Activated CD4-positive, alpha-beta memory T cell treated with anti-CD3 and anti-CD28 coated beads, Interleukin-2, amount 10 ng/mL, durations not matched to agents 7 days and 5 days (primary cell): ENCODE measurements at places on chromosomes 6 and 20.

DNA sequence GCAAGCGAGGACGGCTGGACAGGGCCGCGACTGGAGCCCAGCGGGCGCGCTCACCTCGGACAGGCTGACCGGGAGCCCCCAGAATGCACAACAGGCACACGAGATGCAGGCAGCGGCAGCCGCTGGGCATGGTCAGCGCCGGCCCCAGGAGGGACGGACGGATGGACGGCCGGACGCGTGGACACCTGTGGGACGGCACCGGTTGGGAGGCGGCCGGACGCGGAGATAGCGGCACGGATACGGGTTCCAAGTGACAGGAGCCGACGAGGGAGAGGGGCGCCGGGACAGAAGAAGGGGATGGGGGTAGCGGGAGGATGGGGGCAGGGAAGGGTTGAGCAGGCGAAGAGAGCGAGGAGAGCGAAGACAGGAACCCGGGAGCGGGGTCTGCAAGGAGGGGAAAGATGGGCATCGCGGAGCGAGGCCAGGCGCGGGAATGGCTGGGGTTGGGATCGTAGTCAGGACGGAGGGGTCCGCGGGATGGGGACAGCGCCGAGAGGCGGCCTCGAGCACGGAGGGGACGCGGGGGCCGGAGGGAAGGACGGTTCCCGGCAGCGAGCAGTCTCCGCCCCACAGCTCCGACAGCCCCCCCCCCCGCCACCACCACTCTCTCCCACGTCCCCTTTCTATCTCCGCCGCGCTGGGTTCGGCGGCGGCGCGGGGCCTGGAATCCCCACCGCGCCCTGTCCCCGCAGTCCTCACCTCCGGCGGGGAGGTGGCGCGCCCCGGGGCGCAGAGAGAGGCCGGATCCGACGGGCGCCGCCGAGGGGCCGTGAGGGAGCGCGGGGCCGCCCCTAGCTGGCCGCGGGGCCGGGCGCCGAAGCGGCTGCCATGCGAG is 435 bp downstream of the DLK2 start:
- H3K4me3 ChIP-seq = peak overlapping the region; percentile 66
- peaks cover 24% of the 10 kb centered on the region for H3K27me3 ChIP-seq
- H3K36me3 ChIP-seq = peaks cover 11% of the 10 kb centered on the region
- DNase-seq = peak; percentile 26
- peaks cover 14% of the 10 kb centered on the region for H3K4me1 ChIP-seq
- no peak overlapping the region for H3K27ac ChIP-seq

DNA sequence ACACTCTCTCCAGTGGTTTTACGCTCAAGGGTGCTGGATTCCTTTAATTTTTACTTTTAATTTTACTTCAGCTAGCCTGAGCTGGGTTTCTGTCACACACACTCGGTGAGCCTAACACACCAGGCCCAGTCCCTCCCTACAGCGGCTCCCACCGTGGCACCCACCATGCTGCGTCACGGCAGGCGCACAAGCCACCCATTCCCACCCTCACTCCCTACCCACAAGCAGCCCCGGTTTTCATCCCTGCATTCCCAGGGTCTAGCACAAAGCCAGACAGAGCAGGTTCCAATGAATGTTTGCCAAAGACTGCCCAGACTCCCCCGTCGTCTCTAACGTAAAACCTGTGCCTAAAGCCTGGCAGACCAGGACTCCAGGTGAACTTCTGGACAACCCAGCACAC is 50.3 kb downstream of the MYH7B start:
- H3K36me3 ChIP-seq = peaks cover 57% of the 10 kb centered on the region
- H3K27ac ChIP-seq = no peak overlapping the region
- no peak overlapping the region for H3K4me3 ChIP-seq
- peaks cover 10% of the 10 kb centered on the region for H3K4me1 ChIP-seq
- no peaks in the 10 kb centered on the region for H3K27me3 ChIP-seq

DNA sequence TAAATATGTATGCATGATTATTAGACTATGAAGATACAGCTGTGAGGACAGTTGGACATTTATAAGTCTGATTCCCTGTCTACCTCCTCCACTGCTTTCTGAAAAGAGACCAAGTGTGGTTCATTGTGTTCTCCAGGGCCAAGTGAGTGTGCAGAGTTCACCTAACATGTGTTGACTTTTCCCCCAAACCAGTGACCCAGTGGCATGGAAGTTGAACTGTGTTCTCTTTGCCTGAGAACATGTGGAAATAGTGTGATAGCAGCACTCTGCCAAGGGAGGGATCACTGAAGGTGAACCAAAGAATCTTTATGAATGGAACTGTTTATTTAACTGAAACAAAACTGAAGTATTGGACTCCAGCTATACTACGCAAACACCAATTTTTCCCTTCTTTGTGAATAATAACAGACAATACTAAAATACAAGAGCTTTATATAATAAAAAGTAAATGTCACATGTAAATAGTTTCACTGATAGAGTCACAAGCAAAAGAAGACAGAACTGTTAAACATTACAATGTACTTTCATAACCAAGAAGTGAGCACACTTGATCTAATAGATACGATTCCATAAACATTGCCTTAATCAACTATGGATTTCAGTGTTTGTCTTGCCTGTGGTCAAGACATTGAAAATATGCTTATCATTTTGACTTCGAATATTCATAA is 200.3 kb upstream of the FUT9 start:
- DNase-seq = no peak
- H3K27me3 ChIP-seq = no peaks in the 10 kb centered on the region
- no peaks in the 10 kb centered on the region for H3K36me3 ChIP-seq
- no peak overlapping the region for H3K27ac ChIP-seq
- H3K4me1 ChIP-seq = no peaks in the 10 kb centered on the region
- H3K4me3 ChIP-seq = no peak overlapping the region

DNA sequence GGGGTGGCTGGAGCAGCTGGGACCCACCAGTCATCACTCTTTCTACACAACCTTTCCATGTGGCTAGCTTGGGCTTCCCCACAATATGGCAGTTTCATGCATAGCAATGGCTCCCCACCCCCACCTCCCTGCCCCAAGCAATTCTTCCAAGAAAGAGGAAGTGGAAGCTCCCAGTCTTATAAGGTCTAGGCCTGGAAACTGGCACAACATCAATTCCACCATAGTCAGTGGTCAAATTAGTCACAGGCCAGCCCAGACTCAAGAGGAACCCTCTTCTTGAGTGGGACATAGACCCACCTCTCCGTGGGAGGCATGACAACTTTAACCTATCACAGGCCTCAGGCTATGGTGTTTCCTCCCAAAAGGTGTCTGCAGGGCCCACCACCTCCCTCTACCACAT is 17.7 kb downstream of the TGM6 start:
- no peaks in the 10 kb centered on the region for H3K36me3 ChIP-seq
- no peaks in the 10 kb centered on the region for H3K4me1 ChIP-seq
- DNase-seq = no peak
- no peaks in the 10 kb centered on the region for H3K27me3 ChIP-seq

- peaks cover 91% of the 10 kb centered on the region for H3K4me1 ChIP-seq
- H3K27ac ChIP-seq = peak overlapping the region; percentile 96
- no peaks in the 10 kb centered on the region for H3K27me3 ChIP-seq
- H3K36me3 ChIP-seq = peaks cover 23% of the 10 kb centered on the region
These were observed 53.1 kb upstream of the FAM83D start for GRCh38 chr20:38873050-38873581.

GRCh38 chr6:99195986-99196655 is 153.4 kb downstream of the FAXC start:
- peaks cover 4% of the 10 kb centered on the region for H3K27me3 ChIP-seq
- no peaks in the 10 kb centered on the region for H3K4me1 ChIP-seq
- no peak overlapping the region for H3K4me3 ChIP-seq
- no peaks in the 10 kb centered on the region for H3K36me3 ChIP-seq

- H3K27me3 ChIP-seq = no peaks in the 10 kb centered on the region
- no peak overlapping the region for H3K4me3 ChIP-seq
- H3K27ac ChIP-seq = no peak overlapping the region
- no peak for DNase-seq
- peaks cover 56% of the 10 kb centered on the region for H3K36me3 ChIP-seq
These were observed 36.9 kb downstream of the L3MBTL3 start for GRCh38 chr6:130055271-130055670.

GRCh38 chr6:72825315-72825911 is 203.5 kb downstream of the KCNQ5 start:
- DNase-seq = no peak
- H3K27me3 ChIP-seq = no peaks in the 10 kb centered on the region
- no peaks in the 10 kb centered on the region for H3K36me3 ChIP-seq
- H3K4me3 ChIP-seq = no peak overlapping the region
- no peak overlapping the region for H3K27ac ChIP-seq

- no peak overlapping the region for H3K4me3 ChIP-seq
- no peaks in the 10 kb centered on the region for H3K27me3 ChIP-seq
- peaks cover 7% of the 10 kb centered on the region for H3K36me3 ChIP-seq
- DNase-seq = no peak
- no peak overlapping the region for H3K27ac ChIP-seq
These were observed 60.9 kb downstream of the SULF2 start for GRCh38 chr20:47724396-47724795.

DNA sequence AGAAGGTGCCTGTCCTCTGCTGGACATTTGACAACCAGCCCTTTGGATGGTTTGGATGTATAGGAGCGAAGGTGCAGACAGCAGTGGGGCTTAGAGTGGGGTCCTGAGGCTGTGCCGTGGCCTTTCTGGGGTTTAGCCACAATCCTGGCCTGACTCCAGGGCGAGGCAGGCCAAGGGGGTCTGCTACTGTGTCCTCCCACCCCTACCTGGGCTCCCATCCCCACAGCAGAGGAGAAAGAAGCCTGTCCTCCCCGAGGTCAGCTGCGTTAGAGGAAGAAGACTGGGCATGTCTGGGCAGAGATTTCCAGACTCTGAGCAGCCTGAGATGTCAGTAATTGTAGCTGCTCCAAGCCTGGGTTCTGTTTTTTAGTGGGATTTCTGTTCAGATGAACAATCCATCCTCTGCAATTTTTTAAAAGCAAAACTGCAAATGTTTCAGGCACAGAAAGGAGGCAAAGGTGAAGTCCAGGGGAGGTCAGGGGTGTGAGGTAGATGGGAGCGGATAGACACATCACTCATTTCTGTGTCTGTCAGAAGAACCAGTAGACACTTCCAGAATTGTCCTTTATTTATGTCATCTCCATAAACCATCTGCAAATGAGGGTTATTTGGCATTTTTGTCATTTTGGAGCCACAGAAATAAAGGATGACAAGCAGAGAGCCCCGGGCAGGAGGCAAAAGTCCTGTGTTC is 1.3 kb upstream of the CDKN1A start:
- H3K27me3 ChIP-seq = no peaks in the 10 kb centered on the region
- H3K4me3 ChIP-seq = peak overlapping the region; percentile 75
- peaks cover 42% of the 10 kb centered on the region for H3K4me1 ChIP-seq
- H3K27ac ChIP-seq = peak overlapping the region; percentile 82

DNA sequence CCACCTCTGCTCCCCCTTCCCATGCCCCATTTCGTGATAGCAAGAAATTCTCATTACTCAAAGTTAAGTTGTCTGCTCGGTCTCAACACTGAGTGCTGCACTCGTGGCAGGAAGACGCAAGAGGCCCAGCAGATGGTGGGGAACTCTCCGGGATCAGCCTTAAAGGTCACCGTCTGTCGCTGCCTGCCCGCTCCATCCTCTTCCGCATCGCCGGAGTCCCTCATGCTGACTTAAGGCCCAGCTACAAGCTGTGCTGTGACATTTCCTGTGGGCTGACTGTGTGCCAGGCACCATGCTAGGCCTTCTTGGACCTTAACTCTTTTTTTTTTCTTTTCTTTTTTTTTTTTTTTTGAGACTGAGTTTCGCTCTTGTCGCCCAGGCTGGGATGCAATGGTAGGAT is 17.8 kb downstream of the GRM4 start:
- no peak for DNase-seq
- peaks cover 10% of the 10 kb centered on the region for H3K27me3 ChIP-seq
- H3K4me1 ChIP-seq = no peaks in the 10 kb centered on the region
- H3K27ac ChIP-seq = no peak overlapping the region

- no peak for DNase-seq
- H3K36me3 ChIP-seq = no peaks in the 10 kb centered on the region
- H3K4me3 ChIP-seq = no peak overlapping the region
- peaks cover 8% of the 10 kb centered on the region for H3K4me1 ChIP-seq
- H3K27me3 ChIP-seq = peaks cover 2% of the 10 kb centered on the region
These were observed 18.4 kb downstream of the TIAM2 start for GRCh38 chr6:155013457-155013876.

DNA sequence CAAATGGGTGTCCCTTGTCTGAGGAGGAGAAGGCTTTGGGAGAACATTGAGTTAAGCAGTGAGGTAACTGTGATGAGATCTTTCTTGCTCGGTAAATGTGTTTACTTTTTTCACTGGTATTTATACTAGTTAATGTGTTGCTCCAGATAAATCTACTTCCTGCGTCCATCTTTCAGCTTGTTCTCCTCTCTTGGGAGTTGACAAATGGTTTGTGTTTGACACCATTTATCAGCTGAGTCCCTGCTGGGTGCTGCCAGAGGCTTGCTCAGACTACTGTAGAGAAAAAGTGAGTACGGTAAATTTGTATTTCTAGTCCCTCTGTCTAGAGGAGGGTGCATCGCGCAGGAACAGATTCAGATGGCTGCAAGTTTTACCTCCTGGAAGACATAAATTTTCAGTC is 8.3 kb upstream of the PRDM1 start:
- H3K4me1 ChIP-seq = peaks cover 14% of the 10 kb centered on the region
- H3K4me3 ChIP-seq = no peak overlapping the region
- H3K36me3 ChIP-seq = peaks cover 8% of the 10 kb centered on the region
- H3K27me3 ChIP-seq = no peaks in the 10 kb centered on the region
- no peak for DNase-seq

GRCh38 chr6:85676086-85676729 is 33.5 kb upstream of the SYNCRIP start:
- peak overlapping the region; percentile 64 for H3K27ac ChIP-seq
- H3K36me3 ChIP-seq = peaks cover 68% of the 10 kb centered on the region
- H3K4me1 ChIP-seq = peaks cover 60% of the 10 kb centered on the region
- DNase-seq = no peak
- no peaks in the 10 kb centered on the region for H3K27me3 ChIP-seq

GRCh38 chr6:107823047-107823557 is 1.0 kb downstream of the SCML4 start:
- peak overlapping the region; percentile 82 for H3K4me3 ChIP-seq
- H3K27ac ChIP-seq = peak overlapping the region; percentile 97
- peaks cover 2% of the 10 kb centered on the region for H3K27me3 ChIP-seq

GRCh38 chr20:56609321-56609720 is 19.8 kb upstream of the TFAP2C start:
- H3K4me1 ChIP-seq = no peaks in the 10 kb centered on the region
- H3K27ac ChIP-seq = no peak overlapping the region
- no peaks in the 10 kb centered on the region for H3K27me3 ChIP-seq
- no peak for DNase-seq
- no peaks in the 10 kb centered on the region for H3K36me3 ChIP-seq

DNA sequence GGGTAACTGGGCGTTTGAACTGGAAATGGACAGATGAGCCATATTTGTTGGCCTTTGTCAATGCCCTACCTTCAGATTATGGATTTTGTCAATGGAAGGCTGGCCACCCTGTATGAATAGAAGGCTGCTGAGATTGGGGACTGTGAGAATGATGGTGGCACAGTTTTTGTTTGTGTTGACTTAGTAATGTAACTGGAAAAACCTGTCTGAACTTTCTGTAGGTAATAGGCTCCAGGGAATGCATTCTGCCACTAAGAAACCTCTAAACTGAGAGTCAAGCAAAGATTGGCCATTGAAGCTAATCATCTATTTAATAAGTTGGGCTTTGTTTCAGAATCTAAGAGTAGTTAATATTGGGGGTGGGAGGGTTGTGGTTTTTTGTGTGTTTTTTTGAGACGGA is 97.5 kb downstream of the FOXO3 start:
- no peak overlapping the region for H3K4me3 ChIP-seq
- H3K27ac ChIP-seq = no peak overlapping the region
- H3K36me3 ChIP-seq = no peaks in the 10 kb centered on the region
- no peak for DNase-seq

GRCh38 chr20:2879146-2879545 is 5.9 kb downstream of the PTPRA start:
- H3K27ac ChIP-seq = no peak overlapping the region
- no peaks in the 10 kb centered on the region for H3K27me3 ChIP-seq
- H3K4me3 ChIP-seq = no peak overlapping the region
- peaks cover 42% of the 10 kb centered on the region for H3K4me1 ChIP-seq

GRCh38 chr6:106220485-106220884 is 105.1 kb downstream of the ATG5 start:
- H3K36me3 ChIP-seq = peaks cover 21% of the 10 kb centered on the region
- no peak overlapping the region for H3K4me3 ChIP-seq
- peaks cover 24% of the 10 kb centered on the region for H3K4me1 ChIP-seq
- no peaks in the 10 kb centered on the region for H3K27me3 ChIP-seq
- DNase-seq = no peak
